ENCODE measurements at places on chromosomes 7 and 10. TPM values are rescaled to one million over a fixed set of nuclear protein-coding genes. Genes with fewer than 3 reads are reported as not detected.

DNA sequence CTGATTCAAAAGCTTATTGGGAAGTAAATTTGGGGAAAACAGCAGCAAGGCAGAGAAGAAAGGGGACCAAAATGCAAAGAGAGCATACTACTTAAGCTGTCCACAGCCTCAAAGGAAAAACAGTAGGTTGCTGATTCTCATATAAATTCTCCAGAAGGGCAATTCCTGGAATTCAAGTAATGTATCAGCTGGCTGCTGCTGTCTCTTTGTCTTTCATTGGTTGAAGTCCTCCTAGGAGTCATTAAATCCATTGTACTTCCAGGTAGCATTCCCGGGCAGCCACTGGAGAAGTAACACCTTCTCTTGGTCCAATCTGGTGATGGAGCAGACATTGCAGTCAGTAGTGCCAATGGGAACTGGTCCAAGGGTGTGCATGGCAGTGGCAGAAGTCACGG lies 22.7 kb downstream of the BET1 start:
- DNase-seq, result no peak

Gene ITPRIP
- 7.5 TPM for total RNA-seq

DNA sequence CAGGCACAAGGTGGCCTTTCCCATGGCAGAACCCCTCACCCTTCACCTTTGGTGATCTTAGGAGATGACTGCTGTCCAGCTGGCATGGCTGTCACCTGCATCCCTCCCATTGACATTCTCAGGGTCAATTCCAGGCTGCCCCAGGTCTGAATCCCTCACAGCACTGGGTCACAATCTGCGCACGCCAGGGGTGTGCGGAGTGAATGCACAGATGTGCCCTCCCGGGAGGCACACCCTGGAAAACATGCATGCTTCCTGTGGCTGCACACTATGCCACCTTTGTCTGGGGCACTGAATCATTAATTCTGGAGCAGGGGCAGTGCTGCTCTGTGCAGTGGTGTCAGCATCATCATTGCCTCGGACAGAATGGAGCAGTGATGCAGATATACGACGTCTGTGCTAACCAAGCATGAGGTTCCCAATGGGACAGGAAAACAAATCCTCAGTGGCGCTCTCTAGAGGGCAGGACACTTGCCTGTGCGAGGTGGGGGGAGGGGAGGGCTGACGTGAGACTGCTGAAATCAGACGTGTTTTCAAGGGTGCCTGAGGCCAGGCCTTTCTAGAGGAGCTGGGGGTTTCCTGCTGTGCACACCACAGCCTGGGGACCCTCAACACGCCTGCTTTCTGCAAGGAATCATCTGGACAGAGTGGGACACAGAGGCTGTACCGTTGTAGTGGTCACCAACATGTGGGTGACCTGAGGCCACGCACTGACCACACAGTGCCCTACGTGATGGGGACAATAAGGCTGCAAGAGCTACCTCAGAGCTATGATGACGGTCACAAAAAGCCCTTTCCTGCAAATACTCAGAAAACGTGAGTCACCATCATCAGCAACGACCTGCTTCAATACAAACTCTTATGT lies 77.9 kb downstream of the HIPK2 start:
- DNase-seq, result no peak

DNA sequence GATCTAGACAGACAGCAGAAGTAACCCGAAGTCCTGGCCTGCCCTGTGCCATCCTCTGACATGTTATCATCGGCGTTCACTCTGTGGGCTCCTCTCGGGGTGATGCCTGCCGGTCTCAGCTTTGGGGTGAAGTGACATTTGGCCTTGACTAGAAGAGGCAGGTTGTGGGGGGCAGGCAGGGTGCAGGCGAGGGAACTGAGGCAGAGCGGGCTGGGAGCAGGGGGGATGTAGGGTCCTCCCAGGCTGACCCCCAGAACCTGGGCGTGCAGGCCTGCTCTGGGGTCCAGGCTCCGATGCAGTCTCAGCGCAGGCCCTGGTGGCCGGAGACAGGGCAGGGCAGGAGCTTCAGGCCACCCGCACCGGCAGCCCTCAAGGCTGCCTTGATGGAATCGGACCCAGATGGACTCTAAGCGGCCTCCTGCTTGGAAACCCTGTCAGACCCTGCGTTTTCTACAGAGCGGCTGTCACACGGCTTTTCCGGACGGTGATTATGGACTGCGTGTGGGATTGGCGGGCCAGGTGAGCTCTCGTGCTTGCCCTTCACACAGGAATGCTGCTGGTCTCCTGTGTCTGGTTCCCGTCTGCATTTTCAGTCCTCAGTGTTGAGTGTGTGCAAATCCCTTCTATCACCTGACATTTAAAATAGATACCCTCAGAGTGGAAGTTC lies 842 bp upstream of the JAKMIP3 start:
- no peak for DNase-seq

Gene IFIT2
- total RNA-seq, result 2.2 TPM

- DNase-seq, result no peak
Observed at GRCh38 chr7:29639886-29640595, 76.4 kb downstream of the PRR15 start.

GRCh38 chr7:85685901-85686300 lies 499.0 kb upstream of the SEMA3D start:
- no peak for DNase-seq

Gene MAT1A
- total RNA-seq, result not detected

DNA sequence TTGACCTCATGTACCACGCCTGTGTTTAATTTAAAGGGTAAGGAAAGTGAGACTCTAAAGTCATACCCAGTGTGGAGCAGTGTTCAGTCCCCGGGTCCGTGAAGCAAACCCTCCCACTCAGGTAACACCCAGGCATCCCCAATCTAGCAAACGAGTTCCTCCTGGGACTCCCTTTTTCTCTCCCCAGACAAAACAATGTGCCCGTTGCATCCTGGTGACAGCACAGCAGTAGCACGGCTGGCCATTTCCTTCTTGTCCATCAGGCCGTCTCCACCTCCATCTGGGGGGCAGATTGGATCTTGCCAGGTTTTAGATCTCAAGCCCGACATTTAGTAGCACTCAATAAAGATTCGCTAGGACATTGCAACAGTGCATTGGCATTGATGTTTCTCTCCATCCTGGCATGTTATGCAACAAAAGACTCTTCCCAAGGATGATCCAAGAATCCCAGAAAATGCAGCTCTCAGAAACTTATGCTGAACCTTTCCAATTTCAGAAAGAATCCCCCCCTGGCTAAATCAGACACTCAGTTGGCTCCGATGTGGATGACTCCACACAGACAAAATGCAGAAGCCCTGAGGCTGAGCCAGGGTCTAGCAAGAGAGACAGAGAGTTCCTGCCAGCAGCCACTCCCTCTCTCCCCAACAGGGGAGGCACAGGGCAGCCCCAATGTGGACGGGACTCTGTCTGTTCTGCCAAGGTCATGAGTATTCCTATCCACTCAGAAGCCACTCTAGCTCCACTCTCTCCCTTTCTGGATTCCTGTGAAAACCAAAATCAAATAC lies 274.5 kb upstream of the MGMT start:
- no peak for DNase-seq

GRCh38 chr10:62817121-62817765 lies 1.1 kb upstream of the EGR2 start:
- DNase-seq, result peak; percentile 28

GRCh38 chr10:116241642-116242410 lies 31.2 kb downstream of the GFRA1 start:
- no peak for DNase-seq

GRCh38 chr7:111836592-111836991 lies 274.3 kb upstream of the IMMP2L start:
- no peak for DNase-seq

Gene NUPR2
- not detected for total RNA-seq

- no peak for DNase-seq
Observed at GRCh38 chr10:8042721-8043568, 11.5 kb upstream of the GATA3 start.

Gene SEMA3E
- 1.1 TPM for total RNA-seq

GRCh38 chr7:148944935-148945934 lies 61.1 kb upstream of the EZH2 start:
- DNase-seq, result peak; percentile 66

DNA sequence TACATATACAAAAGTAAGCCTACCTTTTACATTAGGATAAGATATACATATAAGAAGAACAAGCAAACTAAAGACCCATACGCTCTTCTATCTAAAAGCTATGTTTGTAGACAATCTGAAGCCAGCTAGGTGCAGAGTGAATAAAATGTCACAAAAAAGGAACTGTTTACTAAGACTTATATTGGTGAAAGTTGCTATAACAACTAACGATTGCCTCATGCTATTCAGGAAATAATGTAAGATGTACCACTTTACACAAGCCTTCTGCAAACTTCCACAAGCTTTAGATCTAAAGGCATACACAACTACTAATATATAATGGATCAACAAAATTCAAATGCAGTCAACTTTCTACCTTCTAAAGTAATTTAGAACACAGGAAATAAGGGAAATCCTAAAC lies 175.1 kb downstream of the SRPK2 start:
- DNase-seq, result no peak

GRCh38 chr10:119502209-119502608 lies 40.3 kb downstream of the RGS10 start:
- DNase-seq, result no peak

GRCh38 chr10:107687701-107688100 lies 523.2 kb upstream of the SORCS1 start:
- DNase-seq, result no peak

DNA sequence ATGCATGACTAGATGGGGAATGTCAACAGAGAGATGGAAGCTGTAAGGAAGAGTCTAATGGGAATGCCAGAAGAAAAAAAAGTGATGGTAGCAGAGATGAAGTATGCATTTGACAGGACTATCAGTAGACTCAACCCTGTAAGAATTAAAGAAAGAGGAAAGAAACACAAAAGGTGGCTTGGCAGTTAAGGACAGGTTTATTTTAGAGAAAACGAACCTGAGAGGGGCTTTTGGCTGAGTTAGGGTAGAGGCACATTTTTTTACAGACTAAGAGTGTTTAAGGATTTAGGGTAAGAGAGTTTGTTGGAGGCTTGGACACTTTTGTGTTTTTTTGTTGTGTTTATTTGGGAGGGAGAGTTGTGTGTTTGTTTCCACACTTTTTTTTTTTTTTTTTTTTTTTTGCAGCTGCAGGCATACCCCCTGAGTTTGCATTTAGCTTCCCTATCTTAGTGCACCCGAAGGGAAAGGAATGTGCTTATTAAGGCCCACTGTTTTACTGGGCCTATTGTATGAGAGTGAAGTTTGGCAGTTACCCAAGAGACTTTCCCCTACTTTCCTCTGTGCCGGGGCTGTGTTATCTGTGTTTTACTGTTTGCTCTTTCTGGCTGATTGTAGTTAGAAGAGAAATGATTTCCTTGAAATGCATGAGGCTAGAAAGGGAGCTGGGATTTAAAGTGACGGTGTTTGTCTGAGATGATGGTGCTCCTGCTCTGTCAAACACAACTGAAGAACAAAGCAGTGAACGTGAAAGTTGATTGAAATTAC lies 32.0 kb downstream of the NPVF start:
- no peak for DNase-seq

Gene HKDC1
- total RNA-seq, result under 0.01 TPM

- no peak for DNase-seq
Observed at GRCh38 chr7:155486783-155487508, 29.0 kb downstream of the EN2 start.

Gene SMO
- 15.3 TPM for total RNA-seq

- DNase-seq, result no peak
Observed at GRCh38 chr10:133343558-133343957, 3.6 kb upstream of the PRAP1 start.

All from IMR-90 (cell line).